Effector memory CD4-positive, alpha-beta T cell (primary cell): ENCODE measurements at places on chromosomes 11 and 22.

DNA sequence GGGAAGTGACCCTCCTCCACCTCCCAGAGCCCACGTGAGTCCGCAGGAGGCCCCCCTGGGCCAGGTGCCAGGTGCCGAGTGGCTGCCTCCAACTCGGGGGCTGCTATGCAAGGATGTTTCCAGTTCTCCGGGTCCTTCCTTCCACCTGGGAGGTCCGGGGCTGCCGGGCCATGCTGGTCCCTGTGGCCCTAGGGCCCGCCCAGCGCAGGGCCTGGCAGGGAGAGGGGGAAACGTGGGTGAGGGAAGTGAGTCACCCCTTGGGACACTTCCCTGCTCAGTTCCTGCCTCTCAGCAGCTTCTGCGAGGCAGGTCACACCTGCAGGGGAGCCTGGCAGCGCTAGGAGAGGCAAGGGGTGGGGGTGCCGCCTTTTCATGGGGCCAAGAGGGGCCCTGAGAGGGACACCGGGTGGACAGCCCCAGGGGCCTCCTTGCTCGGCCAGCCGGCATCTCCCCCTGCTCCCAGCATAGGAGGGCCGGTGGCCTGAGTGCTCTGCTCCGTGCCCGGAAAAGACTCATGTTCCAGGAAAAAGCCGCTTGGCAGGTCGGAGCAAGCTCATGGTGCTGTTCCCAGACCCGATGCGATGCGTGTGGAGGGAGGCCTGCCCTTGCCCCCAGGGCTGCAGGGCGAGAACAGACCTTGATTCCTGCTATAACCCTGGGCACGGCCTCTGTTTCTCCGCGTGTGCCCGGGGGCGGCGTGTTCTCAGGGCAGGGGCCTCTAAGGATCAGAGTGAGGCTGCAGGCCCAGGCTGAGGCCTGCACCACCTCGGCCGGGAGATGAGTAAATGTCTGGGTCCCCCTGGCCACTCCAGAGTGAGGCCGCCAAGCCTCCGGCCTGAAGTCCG, 30.3 kb upstream of the WNT7B start:
- no peak for DNase-seq

DNA sequence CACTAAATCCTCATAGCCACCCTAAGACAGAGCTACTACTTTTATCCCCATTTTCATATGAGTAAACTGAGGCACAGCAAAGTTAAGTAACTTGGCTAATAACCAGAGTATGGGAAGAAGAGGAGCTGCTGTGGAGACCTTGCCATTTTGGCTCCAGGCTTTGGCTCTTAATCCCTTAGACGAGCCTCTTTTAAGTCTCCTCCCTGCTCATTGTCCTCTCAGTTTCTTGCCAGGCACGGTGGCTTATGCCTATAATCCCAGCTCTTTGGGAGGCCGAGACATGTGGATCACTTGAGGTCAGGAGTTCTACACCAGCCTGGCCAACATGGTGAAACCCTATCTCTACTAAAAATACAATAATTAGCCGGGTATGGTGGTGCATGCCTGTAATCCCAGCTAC, 78.6 kb downstream of the PRR5L start:
- DNase-seq = no peak

- no peak for DNase-seq
Observed at GRCh38 chr11:75201771-75202170, 38.8 kb upstream of the TPBGL start.

DNA sequence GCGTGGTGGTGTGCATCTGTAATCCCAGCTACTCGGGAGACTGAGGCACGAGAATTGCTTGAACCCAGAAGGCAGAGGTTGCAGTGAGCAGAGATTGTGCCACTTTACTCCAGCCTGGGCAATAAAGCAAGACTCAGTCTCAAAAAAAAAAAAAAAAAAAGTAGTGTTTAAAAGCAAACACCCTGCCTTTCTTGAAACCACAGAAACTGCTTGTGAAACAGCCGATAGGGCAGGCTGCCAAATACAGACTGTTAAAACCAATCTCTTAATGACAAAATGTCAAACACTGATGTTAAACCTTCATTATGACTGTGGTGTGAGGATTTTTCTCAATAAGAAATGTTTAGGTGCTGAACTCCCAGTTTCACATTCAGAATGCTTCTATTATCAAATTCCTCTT, 27.3 kb downstream of the MARK2 start:
- DNase-seq = peak; percentile 23

DNA sequence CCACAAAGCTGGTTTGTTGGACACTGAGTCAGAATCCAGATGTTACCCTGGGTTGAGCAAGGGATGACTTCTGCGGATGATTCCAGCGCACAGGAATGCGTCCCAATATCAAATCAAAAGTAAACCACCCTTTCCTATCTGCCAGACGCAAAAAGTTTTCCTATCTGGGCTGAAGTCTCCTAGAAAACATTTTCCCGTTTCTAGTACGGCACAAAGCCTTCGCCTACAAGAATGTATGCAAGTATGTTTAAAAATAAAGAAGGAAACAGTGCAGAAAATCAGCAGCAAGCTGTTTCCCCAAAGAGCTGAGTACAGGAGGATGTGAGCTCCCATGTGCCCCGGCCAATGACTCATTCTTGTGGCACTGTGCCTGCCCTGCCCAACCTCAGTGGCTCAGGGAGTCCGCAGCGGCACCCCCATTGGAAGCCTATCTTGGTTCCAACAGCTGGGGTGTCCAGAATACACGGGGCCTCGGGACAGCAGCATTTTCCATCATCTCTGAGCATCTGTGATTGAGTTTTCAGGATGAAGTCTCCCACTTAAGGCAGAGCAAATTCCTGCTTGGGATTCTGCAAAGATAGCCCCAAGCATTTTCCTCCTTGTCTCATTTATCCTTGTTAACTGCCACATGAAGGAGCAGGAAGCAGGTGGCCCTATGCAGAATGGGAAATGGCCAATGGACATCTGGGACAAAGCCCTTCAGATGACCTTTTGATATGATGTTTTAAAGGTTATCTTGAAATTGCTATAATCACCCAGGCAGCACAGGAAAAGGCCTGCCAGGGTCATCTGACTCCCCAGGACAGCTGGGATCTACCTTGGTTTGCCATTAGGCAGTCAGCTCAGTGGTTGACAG, 17.5 kb downstream of the KCNJ5 start:
- DNase-seq = no peak

- DNase-seq = no peak
Observed at GRCh38 chr11:116274521-116274920, 498.3 kb downstream of the BUD13 start.

DNA sequence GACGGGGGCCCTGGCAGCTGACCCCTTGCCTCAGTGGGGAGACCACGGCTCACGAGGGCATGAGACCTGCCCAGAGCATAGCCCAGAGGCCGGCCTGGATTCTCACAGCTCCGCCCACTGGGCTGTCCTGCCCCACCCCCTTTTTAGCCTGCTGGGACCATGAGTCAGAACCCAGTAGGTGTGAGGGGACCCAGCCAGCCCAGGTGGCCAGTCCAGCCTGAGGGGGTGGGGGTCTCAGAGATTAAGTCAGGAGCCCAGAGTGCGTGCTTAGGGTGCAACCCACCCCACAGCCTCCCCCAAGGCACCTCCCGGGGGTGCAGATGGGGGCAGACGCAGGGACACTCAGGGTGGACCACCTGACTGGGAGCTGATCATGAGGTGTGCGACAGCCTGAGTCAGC, 40.1 kb upstream of the PPARA start:
- no peak for DNase-seq

GRCh38 chr11:103993507-103993906, 42.9 kb upstream of the DDI1 start:
- DNase-seq = no peak

DNA sequence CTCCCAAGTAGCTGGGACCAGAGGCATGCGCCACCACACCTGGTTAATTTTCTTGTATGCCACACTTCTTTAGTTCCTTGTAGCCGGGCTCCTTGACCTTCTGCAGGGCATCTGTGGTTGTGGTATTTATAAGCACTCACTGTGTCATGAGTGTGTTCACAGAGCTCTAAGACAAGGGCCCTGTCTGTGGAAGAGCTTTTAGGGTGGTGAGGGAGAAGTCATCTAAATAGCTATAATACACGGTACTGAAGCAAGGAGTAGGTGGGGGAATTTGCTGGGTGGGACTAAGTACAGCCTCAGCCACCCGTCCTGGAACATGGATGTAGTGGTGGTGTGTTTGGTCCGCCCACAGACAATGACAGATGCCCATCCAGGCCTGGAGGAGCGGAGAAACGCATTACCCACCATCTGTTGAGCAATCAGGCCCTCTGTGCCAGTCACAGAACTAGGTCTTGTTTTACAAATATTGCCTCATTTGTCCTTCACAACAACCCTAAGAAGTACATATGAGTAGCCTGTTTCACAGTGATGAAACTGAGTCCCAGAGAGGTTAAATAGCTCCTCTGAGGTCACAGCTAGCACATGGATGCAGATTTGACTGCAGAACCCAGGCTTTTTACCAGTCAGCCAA, 10.1 kb downstream of the ACO2 start:
- DNase-seq = no peak

DNA sequence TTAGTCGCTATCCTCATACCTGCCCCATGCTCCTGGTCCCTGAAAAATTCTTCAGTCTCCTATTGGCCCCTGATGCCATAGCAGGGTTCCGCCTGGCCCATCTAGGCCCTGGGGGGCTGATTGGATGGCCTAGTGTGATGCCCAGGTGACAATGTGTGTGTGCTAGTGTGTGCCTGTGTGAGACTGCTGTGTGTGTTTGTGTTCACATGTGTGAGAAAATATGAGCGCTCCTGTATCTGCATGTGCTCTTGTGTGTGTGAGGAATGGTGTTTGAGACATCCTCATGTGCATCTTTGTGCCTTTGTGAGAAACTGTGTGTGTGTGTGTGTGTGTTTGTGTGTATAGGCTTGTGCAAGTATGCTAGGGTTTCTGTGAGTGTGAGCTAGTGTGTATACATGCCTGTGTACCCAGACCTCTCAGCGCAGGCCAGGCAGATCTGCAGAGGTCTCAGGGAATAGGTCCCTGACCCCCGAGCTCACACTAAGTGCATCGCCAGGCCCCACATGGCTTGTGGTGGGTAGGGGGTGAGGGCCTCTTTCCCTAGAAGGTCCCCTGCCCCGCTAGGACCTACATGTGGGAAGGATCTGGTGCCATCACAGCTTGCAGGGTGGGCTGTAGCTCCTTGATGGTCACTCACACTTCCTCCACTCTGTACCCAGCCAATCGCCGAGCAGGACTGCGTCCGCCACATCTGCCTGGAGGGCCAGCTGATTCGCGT, 64.6 kb downstream of the OTOG start:
- DNase-seq = no peak

DNA sequence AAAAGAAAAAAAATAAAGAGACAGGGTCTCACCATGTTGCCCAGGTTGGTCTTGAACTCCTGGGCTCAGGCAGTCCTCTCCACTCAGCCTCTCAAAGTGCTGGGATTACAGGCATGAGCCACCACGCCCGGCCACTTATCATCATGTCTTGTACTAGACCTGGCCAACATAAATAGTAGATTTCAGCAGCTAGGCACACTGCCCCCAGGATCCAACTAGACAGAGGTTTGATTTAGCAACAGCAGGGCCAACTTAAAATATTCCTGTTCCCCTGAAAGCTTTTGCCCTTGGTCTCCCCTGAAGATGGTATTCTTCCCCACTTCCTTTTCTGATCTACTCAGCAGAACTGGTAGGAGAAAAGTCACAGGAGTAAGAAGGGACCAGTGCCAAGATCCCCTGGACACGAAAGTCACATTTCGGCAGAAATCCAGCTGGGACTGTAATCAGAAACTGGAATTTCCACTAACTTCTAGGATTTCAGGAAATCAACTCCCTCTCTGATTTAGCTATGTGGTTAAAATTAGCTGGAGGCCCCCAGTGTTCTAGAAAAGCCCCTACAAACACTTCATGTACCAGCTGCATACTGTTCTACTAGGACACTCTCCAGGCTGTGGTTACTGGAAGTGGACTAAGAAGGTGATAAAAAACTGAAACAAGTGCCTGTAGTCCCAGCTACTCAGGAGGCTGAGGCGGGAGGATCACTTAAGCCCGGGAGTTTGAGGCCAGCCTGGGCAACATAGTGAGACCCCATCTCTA, 8.9 kb upstream of the PPP2R1B start:
- no peak for DNase-seq

GRCh38 chr11:67646535-67647336, 3.8 kb downstream of the ACY3 start:
- DNase-seq = no peak

GRCh38 chr11:100629671-100630070, 57.4 kb upstream of the ARHGAP42 start:
- DNase-seq = no peak

DNA sequence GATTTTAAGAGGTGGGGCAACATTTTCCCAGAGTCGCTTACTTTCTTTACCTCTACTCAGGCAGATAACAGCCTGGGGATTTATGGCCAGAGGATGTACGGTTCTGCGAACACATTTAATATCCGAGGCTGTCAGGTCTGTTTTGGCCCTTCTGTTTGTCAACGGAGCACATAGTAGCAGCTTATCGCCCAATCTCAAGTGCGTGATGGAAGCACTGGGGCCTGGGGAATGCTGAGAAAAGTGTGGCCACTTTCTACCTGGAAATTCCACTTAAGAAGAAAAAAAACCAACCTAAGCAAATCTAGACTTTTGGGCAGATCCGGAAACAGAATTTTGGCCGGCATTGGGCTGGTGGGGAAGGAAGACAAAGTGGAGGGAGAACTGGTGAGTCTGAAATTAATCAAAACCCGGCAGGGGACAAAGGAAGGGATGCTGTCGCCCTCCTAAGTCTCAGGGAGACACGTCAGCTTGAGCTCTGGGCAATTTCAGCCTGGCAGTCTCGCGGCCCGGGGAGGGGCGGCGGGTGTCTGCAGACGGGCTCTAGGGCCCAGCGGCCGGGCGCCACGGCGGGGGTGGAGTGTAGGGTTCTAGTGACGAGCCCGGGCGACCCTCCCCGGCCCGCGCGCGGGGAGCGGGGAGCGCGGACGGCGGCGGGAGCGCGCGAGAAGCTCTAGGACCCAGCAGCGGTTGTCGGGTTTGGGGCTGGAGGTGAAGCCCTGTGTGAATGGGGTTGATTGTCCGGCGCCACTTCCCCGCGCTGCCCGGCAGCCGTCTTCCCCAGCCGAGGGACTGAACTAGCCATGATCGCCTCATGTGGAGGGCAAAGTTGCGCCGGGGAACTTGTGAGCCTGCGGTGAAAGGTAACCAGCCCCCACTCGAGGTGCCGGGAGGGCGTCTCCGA, at the start of gene AMOTL1:
Gene AMOTL1, plus strand, starts transcription at position 656 of the 901 bp plus-strand sequence. Its CDS starts 156 bp downstream, at position 812.
- no peak for DNase-seq

DNA sequence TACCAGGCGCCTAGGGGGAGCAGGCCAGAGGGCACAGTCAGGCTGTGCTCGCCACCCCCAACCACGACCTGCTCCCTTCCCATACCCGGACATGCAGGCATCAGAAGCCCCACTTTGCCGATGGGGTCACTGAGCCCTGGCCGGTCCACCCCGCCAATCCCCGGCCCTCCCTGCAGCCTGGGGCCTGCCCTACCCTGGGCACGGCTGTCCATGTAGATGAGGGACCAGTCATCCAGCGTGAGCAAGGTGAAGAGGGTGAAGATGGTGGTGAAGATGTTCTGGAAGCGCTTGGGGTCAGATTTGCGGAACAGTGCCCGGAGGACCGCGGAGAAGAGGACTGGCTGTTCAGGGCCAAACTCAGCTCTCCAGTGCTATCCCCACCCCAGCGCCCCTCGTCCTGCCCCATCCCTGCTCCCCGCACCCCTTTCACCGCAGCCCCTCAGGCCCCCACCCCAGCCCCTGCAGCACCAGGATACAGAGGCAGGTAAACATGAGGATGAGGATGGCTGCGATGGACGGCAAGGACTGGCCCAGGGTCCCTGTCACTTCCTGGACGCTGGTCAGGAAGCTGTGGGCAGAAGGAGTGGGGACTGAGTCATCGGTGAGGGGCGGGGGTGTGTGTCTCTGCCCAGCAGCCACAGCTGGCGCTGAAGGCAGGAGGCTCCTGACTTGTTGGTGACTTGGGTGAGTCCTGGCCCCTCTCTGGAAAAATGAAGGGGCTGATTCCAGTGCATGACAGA, 5.5 kb downstream of the CATSPER1 start:
- DNase-seq = no peak

GRCh38 chr11:21546703-21547102, 646.2 kb upstream of the ANO5 start:
- no peak for DNase-seq
